ENCODE measurements at places on chromosomes 5 and 9. TPM values are rescaled to one million over a fixed set of nuclear protein-coding genes. Genes with fewer than 3 reads are reported as not detected.

GRCh38 chr9:33223696-33224095 lies 16.3 kb upstream of the SPINK4 start:
- no peak for DNase-seq

Gene PTPN3
- polyA plus RNA-seq, result 57.4 TPM

GRCh38 chr9:104950838-104951237 lies 22.9 kb upstream of the ABCA1 start:
- no peak for DNase-seq

DNA sequence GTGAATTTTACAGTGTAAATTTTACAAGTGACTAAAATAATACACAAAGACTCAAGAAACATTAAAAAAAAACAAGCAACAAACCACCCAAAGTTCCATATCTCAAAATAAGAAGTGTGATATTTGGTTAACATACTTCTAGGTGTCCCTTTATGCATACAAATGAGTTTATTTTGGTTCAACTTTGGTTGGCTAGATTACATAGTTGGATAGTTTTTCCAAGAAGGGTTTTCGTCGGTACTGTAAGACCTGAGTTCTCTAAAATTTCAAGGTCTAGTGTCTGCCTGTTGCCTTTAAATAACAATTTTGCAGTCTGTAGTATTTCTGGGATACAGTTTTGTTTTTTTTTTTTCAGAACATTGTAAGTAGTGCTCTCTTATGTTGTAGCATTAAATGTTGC lies 58.8 kb upstream of the JAK2 start:
- DNase-seq, result no peak

- no peak for DNase-seq
Measured at GRCh38 chr9:104747245-104747564, 278 bp upstream of the NIPSNAP3A start.

DNA sequence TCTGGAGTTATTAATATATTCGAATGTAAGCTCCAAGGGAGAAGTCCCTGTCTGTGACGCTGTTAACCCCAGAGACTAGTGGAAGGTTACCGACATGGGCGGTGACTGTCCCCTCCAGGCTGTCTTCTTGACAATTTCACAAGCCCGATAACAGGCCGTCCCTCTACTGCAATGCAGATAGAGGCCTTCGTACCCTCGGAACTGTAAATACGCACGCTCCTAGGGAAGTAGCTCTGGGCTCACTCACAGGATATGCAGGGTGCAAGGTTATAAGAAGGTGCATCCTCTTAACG lies 680 bp upstream of the RFK start:
- no peak for DNase-seq

Gene WDR41
- polyA plus RNA-seq, result 50.6 TPM

GRCh38 chr9:135613946-135614805 lies 25.2 kb downstream of the GLT6D1 start:
- no peak for DNase-seq

DNA sequence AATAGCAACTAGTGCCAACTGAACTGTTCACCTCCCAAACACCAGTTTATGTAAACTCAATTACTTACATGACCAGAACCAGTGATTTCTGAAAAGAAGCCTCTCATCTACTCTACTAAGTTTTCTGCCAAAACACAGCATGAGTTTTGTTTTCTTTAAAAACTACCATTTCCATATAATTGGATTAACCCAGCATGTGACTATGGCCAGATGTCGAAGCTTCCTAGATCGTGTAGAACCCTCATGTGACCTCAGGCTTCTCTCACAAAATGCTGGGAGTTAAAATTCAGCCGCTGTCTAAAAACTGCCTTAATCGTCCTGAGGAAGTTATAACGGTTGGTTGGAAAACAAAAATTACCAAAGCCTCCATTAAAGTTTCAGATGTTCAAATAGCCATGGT lies 303.5 kb downstream of the IRX1 start:
- DNase-seq, result no peak

Gene ROR2
- polyA plus RNA-seq, result 16.5 TPM

- no peak for DNase-seq
Measured at GRCh38 chr5:171226864-171227263, 82.2 kb upstream of the TLX3 start.

- no peak for DNase-seq
Measured at GRCh38 chr9:105187781-105188180, 56.7 kb upstream of the SLC44A1 start.

Gene AMBP
- 28.3 TPM for polyA plus RNA-seq

Gene RIOK2
- polyA plus RNA-seq, result 40.3 TPM

DNA sequence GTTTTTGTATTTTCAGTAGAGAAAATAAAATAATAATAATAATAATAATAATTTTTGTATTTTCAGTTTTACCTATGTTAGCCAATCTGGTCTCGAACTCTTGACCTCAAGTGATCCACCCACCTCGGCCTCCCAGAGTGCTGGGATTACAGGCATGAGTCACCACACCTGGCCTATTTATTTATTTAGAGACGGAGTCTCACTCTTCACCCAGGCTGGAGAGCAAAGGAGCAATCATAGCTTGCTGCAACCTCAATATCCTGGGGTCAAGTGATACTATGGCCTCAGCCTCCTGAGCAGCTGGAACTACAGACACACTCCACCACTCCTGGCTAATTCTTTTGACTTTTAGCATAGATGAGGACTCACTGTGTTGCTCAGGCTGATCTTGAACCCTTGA lies 167.5 kb downstream of the TLE1 start:
- DNase-seq, result no peak

DNA sequence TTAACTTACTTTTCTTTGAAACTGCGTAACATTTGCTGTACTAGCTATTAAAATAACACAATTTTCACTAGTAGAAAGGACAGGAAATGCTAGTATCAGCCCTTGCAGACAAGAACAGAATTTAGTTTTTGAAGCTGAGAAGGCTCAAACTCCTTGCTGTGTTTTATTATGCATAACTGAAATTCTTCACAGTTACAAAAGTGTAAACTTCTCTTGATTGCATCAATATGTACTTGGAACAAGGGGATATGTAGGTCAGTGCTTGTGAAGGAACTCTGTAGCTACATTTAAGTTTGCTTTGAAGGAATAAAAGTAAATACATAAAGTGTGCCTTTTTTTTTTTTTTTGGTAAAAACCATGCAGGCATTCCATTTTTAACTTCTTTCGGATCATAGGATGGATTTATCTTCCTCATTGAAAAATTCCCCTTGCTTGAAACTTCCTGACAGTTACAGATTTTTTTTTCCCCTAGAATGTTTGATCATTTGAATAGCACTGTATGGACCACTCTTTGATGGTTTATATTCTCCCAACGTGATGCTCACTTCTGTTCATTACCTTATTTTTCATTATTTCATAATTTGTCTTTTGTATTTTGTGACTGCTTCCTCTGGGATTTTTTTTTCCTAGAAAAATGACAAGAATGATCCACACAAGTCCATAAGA lies 94.9 kb upstream of the DAB2 start:
- DNase-seq, result no peak

DNA sequence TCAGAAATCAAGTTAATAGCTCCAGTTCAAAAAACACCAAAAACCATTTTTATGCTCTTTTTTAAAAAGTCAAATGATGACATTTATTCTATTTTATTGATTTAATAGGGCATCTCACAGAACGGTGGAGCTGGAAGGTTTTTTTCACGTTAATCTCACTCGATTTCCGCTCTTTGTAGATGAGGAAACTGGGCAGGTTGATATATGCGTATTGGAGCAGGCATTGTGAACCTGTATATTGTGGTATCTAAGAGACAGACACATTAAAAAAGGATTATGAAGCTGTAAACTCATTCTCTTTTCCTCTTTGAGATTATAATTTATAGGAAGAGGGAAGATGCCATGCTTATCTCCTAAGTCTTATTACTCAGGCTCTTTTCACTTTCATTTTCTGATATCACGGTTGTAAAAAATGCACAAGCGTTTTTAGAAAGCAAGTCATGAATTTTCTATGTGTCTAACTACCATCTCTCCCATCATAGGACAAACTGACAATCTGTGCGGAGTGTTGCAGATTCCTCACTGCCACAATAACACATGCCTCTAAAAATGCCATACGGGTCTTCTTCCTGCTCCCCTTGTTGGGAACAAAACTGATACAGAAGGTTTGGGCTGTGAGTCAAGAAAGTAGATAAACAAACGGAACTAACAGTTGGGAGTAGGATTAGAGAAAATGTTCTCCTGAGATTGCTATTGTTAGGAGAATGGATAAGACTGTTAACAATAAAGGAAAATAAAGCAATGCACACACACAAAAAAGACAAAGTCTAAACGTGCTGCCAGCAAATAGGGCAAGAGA lies 1997.7 kb downstream of the MAT2B start:
- DNase-seq, result no peak

DNA sequence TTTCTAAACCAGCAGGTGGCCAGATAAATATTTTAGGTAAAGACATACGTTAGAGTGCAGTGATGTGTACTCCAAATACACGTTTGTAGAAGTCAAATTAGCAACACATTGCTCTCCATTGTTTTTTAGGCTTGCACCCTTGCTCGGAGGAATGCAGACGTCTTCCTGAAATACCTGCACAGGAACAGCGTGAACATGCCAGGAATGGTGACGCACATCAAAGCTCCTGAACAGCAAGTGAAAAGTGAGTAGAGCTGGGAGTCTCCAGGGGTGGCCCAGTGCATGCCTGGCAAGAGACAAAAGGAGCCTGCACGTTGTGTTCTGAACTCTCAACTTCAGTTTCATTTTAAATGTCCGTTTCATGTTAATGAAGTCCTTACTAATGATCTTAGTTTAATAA lies 207.5 kb upstream of the OTULINL start:
- DNase-seq, result no peak

GRCh38 chr5:129174480-129174879 lies 79.9 kb downstream of the ISOC1 start:
- no peak for DNase-seq

Data from left renal cortex interstitium (tissue), 4 donors.